Stimulated activated CD4-positive, alpha-beta T cell treated with anti-CD3 and anti-CD28 coated beads, Interleukin-4, amount 100 ng/mL, for 24 hours (primary cell): ENCODE measurements at places on chromosomes 7 and 10.

DNA sequence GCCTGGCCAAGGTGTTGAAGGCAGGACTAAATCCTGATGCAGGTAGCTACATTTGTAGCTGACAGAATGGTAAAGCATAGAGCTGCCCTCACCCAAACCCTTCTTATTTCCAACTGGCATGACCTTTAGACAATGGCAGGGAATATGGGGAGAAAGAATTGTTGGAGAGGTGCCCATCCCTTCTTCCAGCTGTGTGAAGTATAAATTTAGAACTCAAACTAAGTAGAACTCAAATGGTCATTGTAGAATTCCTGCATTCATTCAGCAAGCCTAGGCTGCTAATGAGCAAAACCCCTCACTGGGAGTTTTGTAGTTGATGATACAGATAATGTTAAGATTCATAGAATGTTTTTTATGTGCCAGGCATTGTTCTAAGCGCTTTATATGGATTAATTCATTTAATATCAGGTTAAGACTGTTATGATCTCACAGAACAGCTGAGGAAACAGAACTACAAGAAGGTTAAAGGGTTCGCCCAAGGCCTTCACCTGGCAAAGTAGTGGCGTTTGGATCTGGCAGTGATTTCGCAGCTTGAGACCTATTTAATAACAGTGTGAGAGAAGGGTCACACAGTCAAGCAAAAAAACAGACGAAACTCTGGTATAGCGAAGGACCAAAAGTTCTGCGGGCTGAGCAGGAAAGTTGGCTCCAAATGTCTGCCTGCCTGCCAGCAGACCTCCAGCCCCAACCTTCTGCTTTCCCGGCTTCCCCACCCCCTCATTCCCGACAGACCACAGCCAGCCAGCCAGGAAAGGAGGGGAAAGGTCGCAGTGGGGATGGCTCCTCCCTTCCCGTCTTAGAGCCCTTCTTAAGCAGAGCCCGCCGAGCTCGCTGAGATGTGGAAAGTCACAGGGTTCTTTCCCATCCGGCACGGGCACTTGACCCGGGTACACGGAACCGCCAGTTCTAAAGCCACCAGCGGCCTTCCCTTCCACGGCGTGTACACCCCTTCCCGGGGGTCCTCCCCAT is 1.6 kb upstream of the HILPDA start:
- no peak for DNase-seq

- no peak for DNase-seq
These were observed 65.4 kb upstream of the MXI1 start for GRCh38 chr10:110141871-110142635.

- no peak for DNase-seq
These were observed 1017.5 kb downstream of the SORCS1 start for GRCh38 chr10:106147021-106147420.

GRCh38 chr7:49771427-49772176 is 1.8 kb upstream of the VWC2 start:
- DNase-seq, result no peak

DNA sequence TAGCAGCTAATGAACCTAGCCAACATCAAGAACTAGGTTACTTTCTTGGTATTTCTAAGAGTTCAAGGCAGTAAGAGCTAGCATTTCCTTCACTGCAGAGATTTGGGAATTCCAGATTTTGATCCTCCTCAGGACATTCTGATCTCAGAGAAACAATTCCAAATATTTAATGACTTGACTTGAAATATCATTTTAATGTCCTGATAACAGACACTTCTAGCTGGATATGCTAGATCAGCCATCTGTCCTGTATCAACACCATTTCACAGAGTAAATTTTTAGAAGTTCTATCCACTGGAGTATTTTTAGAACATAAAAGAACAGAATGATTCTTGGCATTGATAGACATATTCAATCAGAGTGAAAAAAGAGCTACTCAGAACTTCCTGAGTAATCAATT is 151.3 kb downstream of the RAPGEF5 start:
- no peak for DNase-seq

- peak; percentile 86 for DNase-seq
These were observed at the start of gene COA1 for GRCh38 chr7:43729214-43729923. Gene COA1, minus strand, starts transcription at chr7:43729523. Its CDS starts 80,909 bp downstream, at chr7:43648614.

DNA sequence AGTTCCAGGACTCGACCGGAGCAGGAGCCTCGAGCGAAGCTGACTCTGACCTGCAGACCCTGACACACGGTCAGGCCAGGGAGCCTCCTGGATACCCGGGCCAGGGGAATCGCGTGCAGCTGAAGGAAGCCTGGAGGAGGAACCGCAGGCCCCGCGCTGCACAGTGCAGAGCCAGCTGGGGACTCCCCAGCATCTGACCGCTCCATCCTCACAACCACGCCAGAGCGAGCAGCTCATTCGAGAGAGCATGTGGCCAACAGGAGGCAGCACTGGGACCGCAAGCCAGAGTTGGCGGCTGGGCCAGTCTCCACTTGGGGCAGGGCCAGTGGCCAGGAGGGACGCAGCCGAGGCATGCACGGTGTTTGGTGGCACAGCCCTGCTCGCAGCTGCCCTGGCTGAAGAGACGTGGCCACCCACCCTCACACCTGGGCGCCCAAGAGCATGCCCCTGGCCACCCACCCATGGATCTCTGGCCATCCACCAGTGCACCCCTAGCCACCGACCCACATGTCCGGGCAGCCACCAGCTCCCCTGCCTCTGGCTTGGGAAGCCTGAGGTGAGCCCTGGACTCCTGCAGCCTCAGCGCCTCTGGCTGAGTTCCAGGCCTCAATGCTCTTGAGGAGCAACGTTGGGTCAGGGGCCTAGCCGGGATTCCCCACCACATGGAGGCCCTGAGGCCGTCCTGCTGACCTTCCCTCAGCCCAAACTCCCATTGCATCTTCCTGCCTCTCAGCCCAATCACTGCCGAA is 213.9 kb downstream of the ELFN1 start:
- no peak for DNase-seq

DNA sequence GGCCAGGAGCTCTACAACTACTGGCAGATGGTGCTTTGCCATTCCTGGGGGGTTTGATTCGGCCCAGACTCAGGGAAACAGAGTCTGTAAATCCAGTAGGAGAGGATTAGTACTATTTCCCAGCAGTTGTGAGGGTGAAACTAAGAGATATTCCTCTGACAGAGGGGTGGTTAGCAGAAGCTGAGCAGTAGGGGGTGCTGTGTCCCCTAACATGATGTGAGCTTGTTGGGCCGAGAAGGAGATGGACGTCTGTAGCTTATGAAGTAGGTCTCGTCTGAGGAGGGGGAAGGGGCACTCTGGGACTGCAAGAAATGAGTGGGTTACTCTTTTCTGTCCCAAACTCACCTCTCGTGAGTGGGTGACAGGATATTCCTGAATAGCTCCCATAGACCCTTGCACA is 179.2 kb upstream of the MBL2 start:
- DNase-seq, result no peak

DNA sequence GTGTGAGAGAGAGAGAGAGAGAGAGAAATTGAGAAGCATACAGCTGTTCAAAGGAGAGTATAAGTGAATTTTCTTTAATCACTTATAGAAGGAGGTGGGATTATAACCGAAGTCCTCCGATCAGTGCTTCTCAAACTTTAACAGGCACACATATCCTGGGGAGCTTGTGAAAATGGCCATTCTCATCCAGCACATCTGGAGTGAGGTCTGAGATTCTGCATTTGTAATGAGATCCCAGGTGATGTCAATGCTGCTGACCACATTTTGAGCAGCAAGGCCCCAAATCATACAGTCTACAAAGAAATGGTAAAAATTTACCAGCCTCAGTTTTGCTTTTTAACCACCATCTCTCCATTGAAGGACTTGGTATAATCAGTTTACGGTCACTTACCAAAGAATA is 219.0 kb downstream of the PTEN start:
- no peak for DNase-seq

- DNase-seq, result no peak
These were observed 137.7 kb upstream of the PFKP start for GRCh38 chr10:2929480-2930258.

GRCh38 chr10:44706745-44707144 is 204.4 kb upstream of the TMEM72 start:
- no peak for DNase-seq

DNA sequence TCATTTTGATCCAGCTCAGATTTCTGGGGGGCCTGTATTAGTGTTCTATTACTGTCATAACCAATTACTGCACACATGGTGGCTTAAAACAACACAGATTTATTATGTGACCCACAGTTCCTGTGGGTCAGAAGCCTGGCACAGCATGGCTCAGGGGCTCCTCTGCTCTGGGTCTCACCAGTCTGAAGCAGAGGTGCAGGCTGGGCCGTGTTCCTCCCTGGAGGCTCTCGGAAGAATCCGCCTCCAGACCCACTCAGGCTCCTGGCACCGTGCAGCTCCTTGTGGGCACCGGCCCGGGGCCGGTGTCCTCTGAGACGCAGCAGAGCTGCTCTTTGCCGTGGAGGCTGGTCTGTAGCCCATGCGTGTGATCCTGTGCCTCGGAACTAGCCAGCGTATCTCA is 61.5 kb downstream of the RAMP3 start:
- DNase-seq, result no peak

GRCh38 chr10:79359816-79360498 is 12.7 kb downstream of the PPIF start:
- DNase-seq, result peak; percentile 1

DNA sequence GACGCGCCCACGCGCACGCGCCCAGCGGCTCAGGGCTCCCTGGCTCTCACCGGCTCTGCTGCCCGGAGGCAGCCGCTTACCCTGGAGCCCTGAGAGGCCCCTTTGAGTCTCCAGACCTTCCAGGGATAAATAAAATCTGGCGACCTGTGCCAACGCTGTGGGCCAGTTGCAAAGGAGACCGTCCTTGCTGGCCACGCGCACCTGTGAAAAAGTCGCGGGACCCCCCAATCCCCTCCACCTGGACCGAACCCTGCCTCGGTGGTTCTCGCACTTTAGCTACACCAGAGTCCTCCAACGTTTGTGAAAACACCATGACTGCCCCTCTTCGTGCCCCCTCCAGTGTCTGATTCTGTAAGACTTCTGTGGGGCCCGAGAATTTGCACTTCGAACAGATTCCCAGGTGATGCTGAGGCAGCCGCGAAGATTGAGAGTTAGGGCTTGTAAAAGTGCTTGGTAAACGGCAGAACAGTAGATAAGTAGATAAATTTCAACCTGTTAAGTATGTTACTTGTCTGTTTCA is 102.4 kb upstream of the SVIL start:
- no peak for DNase-seq

DNA sequence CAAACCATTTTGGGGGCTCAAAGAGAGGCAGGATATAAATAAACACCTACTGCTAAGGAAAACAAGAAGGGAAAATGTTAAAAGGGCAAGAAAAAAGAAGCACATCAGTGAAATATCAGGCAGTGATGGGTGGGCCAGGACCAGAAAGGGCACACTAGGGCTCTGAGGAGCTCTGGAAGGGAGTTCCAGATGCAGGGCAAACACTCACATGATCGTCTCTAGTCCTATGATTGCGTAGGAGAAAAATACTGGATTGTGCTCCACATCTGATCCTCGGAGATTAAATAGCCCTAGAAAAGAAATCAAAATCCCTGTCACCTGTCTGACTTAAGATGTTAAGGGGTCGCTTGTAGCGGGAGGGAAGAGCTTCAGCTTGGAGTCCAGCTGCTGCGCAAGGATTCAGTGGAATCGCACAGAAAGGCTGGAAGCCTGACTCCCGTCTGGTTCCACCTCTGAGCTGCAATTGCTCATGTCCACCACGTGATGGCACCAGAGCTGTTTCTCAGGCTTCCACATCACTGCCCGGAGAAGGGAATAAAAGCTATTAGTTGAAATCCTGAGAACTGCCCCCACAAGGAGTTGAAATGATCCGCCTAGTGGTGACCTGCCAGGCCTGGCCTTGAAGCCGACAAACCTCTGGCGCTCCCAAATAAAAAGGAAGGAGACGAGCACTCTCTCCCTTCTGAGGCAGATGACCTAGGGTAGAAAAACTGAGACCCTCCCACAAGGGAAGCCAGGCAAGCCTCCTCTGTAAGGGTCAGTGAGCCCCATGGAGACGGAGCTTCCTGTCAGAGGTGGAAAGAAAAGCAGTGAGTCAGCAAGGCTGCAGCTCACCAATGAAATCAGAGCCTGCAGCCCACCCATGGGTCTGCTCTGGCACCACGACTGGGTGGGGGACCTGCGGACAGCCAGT is 39.2 kb downstream of the XPNPEP1 start:
- DNase-seq, result peak; percentile 71

DNA sequence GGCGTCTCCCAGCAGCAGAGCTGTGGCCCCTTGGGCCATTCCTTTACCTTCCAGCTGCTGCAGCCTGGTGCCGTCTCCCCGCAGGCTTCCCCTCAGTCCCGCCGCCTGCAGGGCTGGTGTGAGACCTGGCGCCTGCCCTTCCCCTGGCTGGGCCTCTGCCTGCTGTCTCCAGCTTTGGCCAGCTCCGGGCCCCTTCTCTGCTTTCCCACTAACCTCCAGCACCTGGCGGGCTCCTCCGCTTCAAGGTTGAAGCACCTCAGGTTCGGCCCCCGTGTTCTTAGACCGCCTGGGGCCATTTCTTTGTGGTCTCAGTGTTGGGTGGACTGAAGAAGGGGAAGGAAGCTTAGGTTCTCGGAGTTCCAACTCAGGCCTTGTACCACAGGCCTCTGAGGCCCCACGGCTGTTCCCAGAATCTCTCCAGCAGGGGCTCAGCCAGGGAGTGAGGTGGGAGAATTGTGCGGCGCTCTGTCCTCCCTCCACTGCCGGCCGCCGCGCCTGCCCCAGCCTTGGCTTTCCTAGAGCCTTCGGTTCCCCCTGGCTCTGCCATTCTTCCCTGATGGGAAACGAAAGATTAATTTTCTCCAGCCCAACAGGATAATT is 30.3 kb downstream of the GBX1 start:
- DNase-seq, result no peak

DNA sequence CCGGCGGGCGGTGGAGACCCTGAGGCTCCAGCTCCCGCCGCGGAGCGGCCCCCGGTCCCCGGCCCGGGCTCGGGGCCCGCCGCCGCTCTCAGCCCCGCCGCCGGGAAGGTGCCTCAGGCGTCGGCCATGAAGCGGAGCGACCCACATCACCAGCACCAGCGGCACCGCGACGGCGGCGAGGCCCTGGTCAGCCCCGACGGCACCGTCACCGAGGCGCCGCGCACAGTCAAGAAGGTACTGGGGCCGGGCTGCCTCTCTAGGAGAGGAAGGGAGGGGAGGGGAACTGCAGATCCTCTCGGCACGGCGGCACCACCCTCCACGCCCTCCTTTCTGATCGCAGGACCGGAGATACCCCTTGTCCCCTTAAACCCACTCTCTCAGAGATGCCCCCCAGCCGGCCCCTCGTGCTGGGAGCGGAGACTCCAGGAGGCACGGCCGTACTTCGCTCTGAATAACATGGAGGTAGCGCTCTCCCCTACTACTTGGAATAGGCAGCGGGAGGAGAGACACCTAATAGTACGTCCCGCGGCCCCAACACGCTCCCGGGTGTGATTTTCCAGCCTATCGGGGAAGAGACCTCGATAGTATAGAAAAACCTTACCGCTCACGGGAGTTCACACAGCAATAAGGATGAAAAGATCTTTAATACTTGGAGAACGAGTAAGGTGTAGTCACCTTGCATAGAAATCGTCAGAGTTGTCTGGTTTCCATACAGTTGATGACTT is 538 bp downstream of the AHCYL2 start:
- peak; percentile 66 for DNase-seq
